Nucleus accumbens (tissue), 56 donors: ENCODE measurements at places on chromosomes 12 and 14.
A peak's percentile ranks its signal among the peaks of the same experiment; 100 is the strongest.

GRCh38 chr14:90489306-90489705 is 92.5 kb downstream of the CALM1 start:
- DNase-seq = no peak

GRCh38 chr12:50458606-50459005 is 46.2 kb upstream of the DIP2B start:
- no peak for DNase-seq

DNA sequence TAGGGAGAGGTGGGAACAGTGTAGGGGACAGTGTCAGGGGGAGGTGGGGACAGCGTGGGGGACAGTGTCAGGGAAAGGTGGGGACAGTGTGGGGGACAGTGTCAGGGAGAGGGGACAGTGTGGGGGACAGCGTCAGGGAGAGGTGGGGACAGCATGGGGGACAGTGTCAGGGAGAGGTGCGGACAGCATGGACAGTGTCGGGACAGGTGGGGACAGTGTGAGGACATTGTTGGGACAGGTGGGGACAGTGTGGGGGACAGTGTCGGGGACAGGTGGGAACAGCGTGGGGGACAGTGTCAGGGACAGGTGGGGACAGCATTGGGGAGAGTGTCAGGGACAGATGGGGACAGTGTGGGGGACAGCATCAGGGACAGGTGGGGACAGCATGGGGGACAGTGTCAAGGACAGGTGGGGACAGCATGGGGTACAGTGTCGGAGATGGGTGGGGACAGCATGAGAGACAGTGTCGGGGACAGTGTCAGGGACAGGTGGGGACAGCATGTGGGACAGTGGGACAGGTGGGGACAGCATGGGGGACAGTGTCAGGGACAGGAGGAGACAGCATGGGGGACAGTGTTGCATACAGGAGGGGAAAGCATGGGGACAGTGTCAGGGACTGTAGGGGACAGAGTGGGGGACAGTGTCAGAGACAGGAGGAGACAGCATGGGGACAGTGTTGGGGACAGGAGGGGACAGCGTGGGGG is 139.0 kb downstream of the TMEM121 start:
- DNase-seq = no peak

- DNase-seq = peak; percentile 24
Observed at GRCh38 chr12:132600048-132601032, 10.0 kb downstream of the LRCOL1 start.

DNA sequence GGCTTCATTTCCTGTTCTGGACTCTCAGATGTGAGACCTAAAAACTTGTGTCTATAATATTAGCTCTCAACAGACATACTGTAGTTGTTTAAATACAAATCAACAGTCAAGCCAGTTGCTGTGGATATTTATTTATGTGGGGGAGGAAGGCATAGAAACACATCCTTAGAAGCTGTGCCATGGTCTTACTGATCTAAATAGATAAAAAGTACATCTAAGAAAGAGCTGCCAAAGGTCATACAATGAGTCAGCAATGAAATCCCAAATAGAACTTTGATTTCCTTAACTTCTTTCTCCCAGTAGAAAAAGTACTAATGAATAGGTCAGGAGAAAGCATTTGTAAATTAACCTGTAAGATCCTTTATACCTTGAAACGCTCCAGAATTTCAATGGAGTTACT is 185.1 kb downstream of the AKAP6 start:
- no peak for DNase-seq

- no peak for DNase-seq
Observed at GRCh38 chr12:48875944-48876515, 10.4 kb upstream of the RND1 start.

- DNase-seq = no peak
Observed at GRCh38 chr14:50335389-50335788, 23.3 kb downstream of the DMAC2L start.

GRCh38 chr12:128267651-128268378 is 845 bp downstream of the TMEM132C start:
- no peak for DNase-seq

DNA sequence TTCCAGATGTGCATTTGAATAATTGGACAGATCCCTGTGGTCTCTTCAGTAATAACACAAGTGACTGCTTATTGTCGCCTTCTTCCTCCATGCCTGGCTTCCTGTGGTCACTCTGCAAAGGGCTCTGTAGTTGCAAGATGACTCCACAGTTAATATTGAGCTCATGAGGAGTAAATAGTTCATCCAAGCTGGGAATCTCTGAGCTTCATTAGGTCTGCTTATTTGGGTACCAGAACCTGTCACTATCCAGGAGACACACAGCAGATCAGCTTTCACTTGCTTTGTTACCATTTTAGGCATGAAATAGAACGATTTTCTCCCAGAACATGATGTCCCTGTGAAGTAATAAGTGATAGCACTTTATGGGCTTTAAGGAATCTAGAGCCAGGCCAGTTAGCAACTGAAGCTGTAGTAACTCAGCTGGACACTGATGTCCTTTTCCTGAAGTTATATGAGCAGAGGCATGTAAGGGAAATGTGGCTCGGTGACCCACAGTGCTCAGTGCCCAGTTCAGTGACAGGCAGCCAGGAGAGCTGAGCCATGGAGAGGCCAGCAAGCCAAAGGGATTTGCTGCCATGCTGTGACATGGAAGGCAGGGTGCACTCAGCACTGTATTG is 50.1 kb downstream of the CRADD start:
- DNase-seq = no peak

- no peak for DNase-seq
Observed at GRCh38 chr14:50106178-50106577, 10.2 kb downstream of the VCPKMT start.

DNA sequence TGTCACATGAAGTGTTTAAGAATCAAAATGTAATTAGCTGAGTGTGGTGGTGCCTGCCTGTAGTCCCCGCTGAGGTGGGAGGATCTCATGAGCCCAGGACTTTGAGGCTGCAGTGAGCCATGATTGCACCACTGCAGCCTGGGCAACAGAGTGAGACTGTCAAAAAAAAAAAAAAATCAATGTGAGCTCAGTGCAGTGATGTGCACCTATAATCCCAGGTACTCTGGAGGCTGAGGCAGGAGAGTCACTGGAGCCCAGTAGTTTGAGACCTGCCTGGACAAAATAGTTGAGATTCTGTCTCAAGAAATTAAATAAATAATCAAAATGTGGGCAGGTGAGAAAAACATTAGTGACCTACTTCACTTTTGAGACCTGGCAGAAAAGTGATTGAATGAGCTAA is 140.0 kb downstream of the MON2 start:
- DNase-seq = no peak

DNA sequence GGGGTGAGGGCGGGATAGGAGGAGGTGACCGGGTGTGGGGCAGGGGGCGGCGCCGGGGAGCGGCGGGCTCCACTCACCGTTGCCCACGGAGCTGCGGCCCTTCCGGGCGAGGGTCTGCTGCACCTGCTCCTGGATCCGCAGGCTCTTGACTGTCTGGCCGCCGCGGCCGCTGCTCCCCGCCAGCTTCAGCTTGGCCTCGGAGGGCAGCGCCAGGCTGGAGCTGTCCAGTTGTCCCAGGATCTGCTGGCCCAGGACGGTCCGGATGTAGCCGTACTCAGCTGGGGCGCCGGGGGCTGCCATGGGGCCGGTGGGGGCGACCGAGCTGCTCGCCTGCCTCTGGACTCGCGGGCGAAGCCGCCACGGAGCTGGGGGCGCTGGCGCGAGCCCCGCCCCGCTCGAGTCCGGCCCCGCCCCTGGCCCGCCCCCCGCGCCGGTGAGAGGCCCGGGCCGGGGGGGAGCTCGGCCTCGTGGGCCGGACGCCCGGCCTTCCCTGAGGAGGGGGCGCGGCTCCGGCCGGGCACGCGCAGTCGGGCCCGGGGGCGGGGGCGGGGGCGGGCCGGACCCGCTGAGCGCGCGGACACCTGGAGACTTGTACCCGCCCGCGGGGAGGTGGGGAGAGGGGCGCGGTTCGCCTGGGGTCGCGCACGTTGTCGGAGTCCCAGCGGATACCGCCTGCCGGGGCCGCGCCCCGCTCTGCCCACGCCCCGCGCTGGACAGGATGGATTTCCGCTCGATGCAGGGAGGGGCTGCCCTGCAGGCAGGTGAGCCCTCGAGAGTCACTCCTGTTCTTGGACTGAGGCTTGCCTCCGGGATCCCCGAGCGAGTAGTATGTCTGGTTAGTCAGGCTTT is at the start of gene PKP2:
PKP2 (minus strand) TSS at position 346 of the 849 bp plus-strand sequence; CDS start at position 300, 46 bp downstream.
- no peak for DNase-seq

DNA sequence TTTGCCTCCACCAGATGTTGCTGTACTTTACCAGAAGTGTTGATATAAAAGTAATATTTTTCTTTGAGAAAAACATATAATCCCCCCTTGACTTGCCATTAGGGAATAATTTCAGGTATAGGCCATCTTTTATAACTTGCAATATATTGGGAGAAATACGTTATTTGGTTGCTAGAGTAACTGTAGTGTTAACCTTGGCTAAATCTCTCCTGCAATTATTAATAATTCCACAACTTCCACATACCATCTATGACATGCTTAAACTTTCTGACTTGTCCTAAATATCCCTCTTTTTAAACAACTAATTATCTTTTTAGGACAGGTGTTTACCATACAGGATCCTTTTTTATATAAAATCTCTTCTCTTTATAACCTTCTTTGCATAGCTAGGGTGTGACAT is 1048.2 kb downstream of the SLC16A7 start:
- DNase-seq = no peak

GRCh38 chr14:93720981-93721483 is 67.3 kb downstream of the PRIMA1 start:
- DNase-seq = no peak

DNA sequence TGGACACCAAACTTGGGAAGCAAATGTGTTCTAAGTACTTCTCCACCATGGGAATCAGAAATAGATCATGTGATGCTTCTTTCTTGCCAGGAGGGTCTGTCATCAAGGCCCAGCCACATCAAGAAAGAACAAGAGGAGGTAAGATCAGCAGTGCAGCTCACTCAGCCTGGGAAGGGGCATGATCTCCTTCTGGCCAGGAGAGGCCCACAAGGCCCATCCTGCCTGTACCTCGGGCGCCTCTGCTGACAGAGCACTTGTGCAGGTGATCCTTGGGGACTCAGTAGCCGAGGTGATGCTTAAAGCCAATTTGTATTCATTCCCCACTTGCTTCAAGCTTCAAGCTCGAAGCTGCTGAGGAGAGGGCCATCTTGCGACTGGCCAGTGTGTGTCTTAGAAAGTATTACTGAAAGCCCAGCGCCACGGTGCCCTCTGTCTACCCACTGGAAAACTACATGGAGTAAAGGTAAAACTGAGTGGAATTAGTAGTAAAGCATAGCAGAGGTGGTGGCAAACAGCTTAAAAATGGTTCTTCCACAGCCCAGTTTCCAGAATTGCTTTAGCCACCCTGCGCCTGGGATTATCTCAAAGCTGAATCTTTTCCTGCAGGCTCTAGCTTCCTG is 26.2 kb downstream of the RTRAF start:
- DNase-seq = no peak

DNA sequence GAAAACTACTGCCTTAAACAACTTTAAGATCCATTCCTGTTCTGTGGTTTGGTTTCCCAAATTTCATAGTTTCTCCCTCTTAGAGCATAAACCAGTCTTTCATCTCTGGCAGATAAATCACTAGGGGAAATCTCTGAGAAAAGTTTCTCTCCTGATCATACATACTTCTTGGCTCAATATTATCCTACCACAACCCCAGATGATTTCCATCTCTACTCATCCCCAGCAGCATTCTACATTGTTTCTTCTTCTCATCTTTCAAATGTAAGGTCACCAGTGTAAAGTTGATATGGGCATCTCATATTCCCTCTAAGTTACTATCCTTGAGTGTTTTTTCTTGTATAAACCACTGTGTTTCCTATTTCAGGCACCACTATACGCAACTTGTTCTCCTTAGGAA is 45.9 kb upstream of the PLEKHG7 start:
- DNase-seq = no peak

GRCh38 chr14:51507511-51507905 is 144.2 kb upstream of the FRMD6 start:
- DNase-seq = no peak

DNA sequence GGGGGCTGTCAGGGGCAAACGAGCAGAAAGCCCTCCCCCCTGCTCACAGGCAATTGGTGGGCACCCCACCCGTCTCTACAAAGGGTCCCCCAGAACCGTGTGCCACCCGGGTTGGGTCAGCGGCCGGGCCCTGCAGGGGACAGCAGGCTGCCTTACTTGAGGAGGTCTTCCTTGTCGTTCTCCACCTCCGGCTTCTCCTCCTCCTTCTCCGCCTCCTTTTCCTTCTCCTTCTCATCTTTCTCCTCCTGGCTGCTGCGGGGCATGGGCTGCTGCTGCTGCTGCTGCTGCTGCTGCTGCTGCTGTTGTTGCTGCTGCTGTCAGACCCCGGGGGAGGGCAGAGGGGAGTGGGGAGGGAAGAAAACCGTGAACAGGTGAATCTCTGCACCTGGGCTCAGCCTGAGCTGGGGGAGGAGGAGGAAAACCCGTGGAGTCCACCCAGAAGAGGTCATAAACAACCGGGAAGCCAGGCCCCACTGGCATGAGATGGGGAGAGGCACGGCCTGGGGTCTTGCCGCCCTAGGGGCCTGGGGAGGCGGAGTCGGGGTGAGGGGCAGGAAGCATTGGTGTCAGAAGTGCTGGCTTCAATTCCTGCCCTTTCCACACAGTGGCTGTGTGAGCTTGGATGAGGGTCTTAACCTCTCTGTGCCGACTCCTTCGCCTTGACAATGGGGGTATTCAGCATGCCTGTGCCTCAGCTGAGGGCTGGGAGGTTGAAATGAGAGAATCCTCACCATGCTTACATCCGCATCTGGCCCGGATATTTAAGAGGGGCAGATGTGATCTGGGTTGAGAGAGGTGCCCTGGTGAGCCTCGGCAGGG is 107.6 kb downstream of the RFLNA start:
- DNase-seq = no peak

- DNase-seq = no peak
Observed at GRCh38 chr14:58535044-58535443, 102.7 kb upstream of the DACT1 start.

DNA sequence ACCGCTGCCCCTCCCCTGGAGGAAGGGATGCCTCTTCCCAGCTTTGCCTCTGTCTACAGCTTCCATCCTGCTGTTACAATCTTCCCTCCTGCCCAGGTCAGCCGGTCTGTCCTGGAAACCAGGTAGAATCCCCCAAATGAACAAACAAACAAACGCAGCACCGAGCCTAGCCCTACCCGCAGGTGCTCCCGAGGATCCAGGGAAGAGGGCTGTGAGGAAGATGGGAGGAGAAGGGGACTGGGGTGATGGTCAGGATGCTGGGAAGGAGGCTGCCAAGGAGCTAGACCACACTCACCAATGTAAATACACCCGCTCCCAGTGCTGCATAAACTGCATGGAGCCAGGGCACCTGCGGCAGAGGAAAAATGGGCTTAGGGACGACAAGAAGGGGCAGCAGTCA is 16.6 kb downstream of the FAIM2 start:
- DNase-seq = no peak

GRCh38 chr12:12441429-12441807 is 84.5 kb downstream of the BORCS5 start:
- DNase-seq = no peak

- DNase-seq = no peak
Observed at GRCh38 chr12:112843287-112843686, 51.7 kb downstream of the RPH3A start.

- no peak for DNase-seq
Observed at GRCh38 chr14:104284107-104284592, 145.8 kb downstream of the KIF26A start.

DNA sequence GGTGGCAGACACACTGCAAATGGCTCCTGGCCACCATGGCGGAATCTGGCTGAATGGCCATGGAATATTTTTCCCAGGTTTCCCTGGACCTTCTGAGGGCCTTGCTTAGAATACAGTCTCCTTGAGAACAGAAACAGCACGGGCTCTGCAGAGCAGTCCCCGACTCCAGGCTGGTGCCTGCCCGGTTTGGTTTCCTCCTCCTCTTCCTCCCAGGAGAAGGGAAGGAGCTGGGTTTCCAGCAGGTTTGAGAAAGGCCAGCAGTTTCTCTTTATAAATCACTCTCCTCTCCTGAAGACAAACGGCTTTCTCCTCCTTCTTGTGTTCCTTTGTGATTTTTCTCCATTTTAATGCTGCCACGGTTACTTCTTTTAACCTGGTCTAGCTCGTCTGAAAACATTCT is 106.8 kb upstream of the RFLNA start:
- DNase-seq = no peak
